Midbrain (tissue), 1 donor: ENCODE measurements at places on chromosomes 16 and 17.

GRCh38 chr17:71011391-71011790 is 842.1 kb downstream of the KCNJ2 start:
- no peak for DNase-seq

GRCh38 chr16:80976946-80977345 is 29.7 kb downstream of the CMC2 start:
- no peak for DNase-seq

DNA sequence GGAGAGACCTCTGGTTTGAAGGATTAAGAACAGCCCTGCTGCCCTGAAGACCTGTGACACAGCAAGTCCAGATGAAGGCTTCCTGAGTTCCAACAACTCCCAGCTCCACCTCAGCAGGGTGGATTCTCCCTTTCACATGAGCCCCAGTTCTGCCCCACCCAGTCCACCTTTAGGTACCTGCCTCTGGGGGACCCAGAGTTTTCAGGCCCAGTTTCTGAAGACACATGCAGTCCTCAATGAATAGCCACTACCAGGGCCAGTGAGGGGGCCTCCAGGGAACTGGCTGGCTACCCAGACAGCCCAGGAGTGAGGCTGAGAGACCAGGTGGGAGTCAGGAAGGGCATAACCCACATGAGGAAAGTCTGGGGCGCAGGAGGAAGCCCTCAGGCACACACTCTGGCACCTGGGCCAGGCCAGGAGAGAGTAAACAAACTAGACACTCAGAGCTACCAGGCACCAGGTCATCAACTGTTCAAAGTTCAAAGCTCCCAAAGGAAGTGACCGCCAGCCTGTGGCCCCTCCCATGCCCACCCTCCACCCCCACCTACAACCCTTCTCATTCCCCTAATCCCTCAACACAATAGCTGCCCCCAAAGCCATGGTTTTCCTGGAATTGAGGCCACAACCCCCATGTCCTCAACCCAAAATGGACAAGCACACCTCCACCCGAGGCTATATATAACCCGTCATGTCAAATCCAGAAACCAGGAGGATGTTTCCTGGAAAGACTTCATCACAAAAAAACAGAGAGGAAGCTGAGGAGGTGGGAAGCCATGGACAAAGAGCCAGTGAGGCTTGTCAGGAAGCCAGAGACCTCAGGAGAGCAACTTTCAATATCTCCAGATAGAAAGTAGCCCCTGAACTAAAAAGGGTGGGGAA is 2.1 kb downstream of the MYO18A start:
- DNase-seq: no peak

DNA sequence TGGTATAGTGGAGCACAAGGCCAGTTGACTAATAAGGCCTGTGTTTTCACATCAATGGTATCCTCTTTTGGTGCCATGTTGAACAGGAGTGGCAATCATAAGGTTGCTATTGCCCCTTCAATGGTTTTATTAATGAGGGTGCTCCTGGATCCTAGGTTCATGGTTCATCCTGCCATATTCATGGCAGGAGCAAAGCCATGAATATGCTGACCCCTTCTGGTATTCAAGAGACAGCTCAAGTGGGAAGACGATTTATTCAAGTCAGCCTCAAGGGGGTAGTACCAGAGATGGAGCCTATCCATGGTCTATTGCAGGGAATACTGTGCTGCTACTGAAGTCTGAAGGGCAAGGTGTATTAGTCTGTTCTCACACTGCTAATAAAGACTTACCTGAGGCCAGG is 2.6 kb downstream of the ABCA9 start:
- DNase-seq: no peak

DNA sequence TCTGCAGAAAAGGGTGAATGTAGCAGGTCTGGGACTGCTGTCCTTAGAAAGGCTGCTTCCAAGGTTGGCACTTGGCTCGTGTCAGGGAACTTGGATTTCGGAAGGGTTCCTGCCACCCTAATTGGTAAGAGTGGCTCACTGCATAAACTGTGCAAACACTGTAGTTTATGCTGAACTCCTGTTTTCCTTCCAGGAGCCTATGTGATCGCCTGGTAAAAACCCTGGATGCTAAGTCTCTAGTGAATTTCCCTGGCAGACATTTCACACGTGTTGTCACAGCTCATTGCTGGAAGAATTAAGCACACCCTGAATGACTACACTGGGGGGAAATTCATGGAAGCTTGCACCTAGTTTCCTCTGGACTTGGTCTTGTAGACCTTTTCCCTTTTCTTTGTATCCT is 140.1 kb downstream of the SPECC1 start:
- DNase-seq: no peak

DNA sequence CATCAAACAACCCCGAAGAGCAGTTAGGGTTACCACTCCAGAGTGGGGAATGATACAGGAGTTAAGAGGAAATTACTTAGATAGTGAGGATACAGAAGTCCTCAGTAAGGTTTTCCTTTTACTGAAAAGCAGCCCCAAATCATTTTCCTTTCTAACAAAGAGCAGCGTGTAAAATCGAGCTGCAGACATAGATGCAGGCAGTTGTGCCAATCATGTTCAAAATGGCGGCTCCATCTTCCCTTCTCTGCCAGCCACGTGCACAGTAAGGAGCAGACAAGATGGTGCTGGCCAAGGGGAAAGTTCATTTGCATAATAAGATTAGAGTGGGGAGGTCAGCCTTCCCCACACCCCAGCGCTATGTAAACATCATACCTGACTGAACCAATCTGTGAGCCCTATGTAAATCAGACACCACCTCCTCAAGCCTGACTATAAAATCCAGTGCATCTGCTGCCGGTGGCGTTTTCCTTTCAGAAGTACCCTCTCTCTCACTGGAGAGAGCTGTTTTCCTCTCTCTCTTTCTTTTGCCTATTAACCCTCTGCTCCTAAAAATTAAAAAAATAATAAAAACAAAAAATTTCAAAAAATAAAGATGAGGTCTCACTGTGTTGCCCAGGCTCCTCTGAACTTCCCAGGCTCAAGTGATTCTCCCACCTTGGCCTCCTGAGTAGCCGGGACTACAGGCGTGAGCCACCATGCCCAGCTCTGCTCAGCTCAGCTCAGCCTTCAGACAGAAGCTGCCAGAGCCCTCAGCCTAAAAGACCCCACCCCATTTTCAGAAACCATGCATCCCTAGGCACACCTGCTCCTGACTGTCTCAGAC is 2.6 kb upstream of the SRL start:
- no peak for DNase-seq
